ENCODE measurements at places on chromosomes 11 and 22.

- DNase-seq: no peak
These were observed 13.7 kb downstream of the PRR5L start for GRCh38 chr11:36309779-36310178.

GRCh38 chr11:62974848-62975522 lies 9.8 kb downstream of the SLC22A6 start:
- no peak for DNase-seq

DNA sequence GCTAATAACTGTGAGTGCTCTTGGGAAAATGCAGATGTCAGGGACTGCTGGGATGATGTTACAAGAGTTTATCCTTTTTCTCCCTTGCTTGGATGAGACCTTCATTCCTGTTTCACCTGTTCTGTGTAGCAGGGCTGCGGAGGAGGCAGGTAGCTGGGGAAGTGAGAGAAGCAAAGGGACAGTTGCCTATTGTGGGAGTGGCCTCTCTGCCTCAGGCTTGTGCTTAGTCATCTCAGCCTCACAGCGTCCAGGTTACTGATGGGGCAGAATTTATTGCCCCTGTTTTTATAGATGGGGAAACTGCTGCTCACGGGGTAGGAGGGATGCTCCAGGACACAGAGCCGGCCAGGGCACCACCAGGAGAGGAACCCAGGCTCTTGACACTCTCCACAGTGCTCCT lies 1.7 kb downstream of the STX3 start:
- no peak for DNase-seq

- no peak for DNase-seq
These were observed 38.1 kb upstream of the CARD18 start for GRCh38 chr11:105177658-105178057.

DNA sequence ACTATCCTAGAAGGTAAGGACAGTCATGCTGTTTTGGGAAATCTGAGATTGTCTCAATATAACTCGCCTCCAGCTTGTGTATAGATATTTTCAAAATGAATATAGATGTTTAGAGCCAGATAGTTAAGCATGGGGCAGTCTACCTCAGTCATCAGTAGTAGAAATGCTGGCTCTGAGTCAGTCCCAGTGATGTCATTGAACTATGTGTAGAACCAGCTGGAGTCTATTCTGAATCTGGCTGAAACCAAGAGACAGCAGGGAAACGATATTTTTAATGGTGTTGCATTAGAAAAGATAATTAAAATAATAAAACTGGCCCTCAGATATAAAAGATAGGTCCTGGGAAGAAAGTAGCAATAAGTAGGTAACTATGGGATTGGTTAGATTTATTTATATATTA lies 25.9 kb downstream of the PIWIL4 start:
- DNase-seq: no peak

DNA sequence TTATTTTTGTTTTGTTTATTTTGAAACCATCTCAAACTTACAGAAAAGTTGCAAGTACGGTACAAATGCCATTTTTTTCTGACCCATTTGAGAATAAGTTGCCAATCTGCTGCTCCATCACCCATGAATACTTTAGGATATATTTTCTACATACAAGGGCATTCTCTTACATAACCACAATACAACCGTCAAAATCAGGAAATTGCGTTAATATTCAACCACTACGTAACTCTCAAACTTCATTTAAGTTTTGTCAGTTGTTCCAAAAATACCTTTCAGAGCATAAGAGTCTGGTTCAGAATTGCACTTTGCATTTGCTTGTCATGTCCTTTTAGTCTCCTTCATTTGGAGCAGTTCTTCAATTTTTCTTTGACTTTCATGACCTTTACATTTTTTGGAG lies 194.3 kb upstream of the BDNF start:
- no peak for DNase-seq
